ENCODE measurements at places on chromosomes 1 and 21.
A peak's percentile ranks its signal among the peaks of the same experiment; 100 is the strongest.

DNA sequence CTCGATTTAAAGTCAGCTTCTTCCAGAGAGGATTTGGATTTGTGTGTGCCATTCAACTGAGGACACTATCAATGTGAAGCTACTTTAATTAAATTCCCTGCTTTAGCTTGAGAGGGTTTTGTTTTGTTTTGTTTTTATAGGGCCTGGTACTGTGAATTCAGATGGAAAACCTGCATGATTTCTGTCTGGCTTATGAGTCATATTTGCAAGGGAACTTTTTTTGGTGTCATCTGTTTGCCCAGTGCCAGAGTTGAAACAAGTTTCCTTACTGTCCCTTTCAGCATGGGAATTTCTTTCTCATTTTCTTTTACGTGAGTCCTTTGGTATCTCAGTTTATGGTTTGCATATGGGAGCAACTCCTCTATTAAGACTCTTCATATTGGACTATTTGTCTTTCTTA is 194.6 kb downstream of the GREM2 start:
- DNase-seq: no peak

DNA sequence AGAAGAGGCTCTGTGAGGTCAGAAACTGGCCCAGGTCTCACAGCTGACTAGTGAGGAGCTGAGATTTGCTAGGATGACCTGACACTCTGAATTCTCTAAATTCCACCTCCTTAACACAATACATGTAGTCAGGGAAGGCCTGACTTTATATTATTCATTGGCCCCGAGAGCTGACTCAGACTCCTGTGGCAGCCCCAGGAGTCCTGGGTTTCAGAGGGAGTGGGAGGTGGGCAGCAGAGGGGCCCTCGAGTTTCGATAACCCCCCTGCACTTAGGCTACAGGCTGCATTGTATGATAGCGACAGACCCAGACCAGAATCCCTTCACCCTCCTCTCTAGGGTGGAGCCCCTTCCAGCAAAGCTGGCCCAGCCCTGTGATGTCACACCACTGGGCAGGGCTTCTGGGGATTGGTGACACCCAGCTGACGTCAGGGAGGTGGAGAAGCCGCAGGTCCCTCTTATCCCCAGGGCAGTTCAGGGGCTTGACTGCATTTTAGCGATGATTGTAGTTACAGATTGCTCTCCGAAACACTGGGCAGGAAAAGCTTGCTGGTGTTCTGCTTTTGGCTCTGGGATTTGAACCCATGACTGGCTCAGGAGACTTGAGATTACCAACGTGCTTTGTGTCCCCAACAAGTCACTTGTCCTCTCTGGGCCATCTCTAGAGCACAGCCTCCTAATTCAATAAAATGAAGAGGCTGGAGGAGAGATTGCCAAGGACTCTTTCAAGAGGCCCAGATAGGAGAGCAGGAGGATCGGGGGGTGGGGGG is 17.0 kb upstream of the GPR37L1 start:
- no peak for DNase-seq

DNA sequence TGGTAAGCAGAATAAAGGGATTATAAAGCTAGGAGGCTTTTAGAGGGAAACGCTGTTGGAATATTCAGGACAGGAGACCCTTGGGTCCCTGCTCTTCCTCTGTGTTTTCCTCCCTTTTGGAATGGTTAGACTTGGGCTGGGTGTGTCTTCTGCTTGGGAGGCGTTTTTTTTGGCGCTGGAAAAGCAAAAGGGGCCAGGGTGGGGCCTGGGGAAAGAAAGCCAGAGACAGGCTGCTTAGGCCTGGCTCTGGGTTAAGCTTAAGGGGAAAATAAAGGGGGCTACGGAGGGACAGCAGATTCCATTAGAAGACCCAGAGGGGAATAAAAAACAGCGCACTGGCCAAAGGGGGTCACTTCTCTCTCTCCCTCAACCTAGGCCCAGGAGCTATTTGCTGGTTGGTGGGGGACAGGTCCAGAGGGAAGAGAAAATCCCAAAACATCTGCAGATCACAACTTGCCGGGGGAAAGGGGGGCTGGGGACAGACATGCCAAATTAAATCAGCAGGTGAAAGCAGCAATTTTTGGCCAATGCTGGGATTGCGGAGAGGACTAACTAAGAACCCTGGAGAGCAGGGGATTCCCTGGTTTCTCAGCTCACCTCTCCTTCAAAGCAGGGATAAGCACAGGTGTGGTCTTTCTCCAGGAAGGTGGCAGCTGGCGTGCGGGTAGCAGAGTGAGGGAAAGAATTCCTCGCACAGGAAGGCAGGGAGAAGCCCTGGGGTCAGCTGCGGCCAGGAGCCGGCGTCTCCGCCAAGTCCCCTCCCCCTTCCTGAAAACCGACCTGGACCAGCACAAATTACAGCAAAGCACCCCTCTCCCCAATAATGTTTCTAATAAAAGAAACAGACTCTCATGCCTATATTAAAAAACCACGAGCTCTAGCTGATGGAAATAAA is 82.2 kb upstream of the AK4 start:
- peak; percentile 43 for DNase-seq

DNA sequence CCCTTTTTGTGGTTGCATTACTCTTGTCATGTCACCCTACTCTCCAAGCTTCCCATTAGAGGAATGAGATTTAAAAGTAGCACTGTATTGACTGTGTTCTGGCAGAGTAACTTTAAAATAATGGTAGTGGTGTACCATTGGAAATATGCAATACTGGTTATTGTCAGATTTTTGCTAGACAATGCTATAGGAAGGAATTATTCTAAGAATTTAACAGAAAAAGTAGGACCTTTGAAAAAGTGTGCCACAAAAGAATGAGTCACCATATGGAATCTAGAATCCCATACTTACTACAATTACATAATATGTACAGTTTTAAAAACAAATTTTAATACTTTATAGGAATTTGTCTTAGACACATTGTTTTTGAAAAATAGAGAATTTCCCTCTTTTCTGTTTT is 13.8 kb downstream of the MIER1 start:
- DNase-seq: no peak

DNA sequence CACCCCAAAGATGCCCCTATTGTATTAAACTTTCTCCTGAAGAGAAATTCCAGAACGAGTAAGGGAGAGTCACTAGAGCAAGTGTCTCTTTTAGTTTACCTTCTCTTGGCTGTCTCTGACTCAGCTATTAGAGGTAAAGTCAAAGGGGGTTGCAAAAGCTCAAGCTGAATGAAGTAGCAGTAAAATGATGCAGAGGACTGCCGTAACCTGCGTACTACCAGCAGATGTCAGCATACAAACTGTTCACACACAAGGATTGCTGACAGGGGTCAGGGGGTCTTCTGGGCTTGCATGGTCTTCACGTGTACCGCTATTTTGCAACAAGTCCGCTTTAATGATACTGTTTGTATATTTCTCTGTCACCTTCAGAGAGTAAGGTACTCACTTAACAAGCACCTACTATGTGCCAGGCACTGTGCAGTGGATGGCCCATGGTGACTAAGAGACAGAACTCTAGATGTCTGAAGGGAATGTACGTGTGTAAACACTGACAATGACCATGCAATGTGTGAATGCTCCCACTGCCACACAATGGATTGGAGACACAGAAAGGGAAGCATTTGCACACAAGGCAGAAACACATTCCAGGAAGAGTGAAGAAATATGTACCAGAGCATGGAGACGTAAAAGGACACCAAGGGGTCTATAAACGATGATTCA is 34.9 kb downstream of the CHML start:
- DNase-seq: no peak

GRCh38 chr1:175287849-175288248 is 95.3 kb upstream of the KIAA0040 start:
- no peak for DNase-seq

- DNase-seq: no peak
These were observed 136.4 kb downstream of the HUNK start for GRCh38 chr21:32009263-32009662.

DNA sequence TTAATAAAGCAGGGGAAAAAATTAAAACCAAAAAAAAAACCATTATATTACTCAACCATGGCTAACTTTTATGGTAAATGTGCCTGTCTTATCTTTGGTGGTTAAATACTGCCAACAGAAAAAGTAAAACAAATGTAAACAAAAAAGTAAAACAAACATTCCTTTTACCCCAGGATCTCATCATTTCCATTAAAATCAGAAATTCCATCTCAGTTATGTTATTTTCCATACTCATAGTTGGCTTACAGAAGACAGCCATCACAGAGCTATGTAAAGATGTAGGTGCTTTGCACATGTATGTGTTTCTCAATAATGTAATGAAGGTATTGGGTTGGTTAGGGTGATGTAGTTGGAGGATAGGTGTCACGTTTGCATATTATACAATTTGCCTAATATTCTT is 185.0 kb downstream of the KCNK2 start:
- DNase-seq: no peak

DNA sequence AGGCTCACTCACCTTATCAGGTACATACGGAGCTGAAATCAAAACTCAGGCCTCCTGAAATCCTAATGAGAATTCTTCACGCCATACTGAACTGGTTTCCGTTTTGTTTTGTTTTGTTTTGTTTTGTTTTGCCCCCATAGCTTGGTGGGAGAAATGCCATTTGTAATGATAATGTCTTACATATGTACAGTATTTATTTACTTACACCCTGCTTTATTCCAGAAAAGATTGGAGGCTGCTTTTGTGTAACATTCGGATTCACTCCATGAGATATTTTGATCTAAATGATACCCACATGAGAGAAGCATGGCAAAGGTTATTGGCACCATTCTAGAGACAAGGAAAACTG is 84.7 kb downstream of the EPHB2 start:
- no peak for DNase-seq

GRCh38 chr21:15309022-15309590 is 244.3 kb upstream of the NRIP1 start:
- no peak for DNase-seq

- DNase-seq: no peak
These were observed 588.0 kb upstream of the BEND5 start for GRCh38 chr1:49364676-49365075.

- no peak for DNase-seq
These were observed 120.0 kb downstream of the PGBD5 start for GRCh38 chr1:230306169-230306568.

GRCh38 chr1:192904438-192904895 is 95.6 kb downstream of the RGS2 start:
- DNase-seq: no peak

DNA sequence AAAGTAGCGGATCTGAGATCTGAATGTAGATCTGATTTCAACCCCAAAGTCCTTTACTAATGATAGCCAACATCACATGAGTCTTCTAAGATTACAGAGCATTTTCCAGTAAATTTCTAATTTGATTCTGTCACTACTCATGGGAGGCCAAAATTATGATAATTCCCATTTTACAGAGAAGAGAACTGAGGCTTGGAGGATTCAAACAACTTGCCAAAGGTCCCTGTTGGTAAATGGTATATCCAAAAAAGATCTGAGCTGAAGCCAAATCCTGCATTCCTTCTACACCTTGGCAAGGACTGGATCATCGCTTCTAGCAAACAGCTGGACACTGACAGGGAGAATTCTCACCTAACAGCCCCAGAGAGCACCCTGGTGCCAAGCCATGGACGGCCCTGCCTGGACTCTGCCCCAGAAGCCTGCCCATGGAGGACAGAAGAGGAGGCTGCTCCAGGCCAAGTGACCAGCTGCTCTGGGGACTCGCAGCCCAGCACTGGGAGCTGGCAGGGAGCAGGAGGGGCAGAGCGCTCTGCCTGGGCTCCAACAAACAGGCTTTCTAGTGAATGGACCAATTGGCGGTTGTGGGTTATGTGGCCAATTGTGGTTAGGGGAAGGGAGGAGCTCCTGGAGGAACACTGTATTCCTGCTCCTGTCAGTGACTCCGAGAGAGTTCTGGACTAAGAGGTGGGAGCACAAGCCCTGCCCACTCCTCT is 6.4 kb upstream of the CSF1 start:
- no peak for DNase-seq

DNA sequence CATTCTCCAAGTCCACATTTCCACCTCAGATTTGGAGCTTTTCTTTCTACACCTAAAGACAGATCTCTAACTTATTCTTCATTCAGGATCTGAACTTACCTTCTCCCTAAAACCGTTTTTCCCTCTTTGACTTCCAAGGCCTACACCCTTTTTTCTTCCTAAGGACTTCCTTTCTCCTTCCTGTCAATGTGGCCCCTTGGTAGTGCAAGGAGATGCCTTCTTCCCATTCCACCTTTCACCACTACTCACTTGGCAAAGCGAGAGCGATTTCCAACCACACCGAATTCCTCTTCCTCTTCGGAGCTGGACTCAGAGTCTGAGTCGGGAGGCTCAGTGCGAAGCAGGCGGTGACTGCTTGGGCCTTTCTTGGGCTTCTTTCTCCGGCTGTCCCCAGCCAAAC is 1.3 kb downstream of the EFCAB14 start:
- DNase-seq: no peak

- no peak for DNase-seq
These were observed 1760.3 kb downstream of the NCAM2 start for GRCh38 chr21:22758478-22758877.

GRCh38 chr1:74505928-74506710 is 6.3 kb downstream of the LRRC53 start:
- DNase-seq: no peak

Measured in mesothelial cell of epicardium (in vitro differentiated cells).